ENCODE measurements at places on chromosomes 16 and 17.

- DNase-seq = peak; percentile 93
These were observed 1.4 kb upstream of the HES7 start for GRCh38 chr17:8125154-8125946.

- no peak for DNase-seq
These were observed 8.4 kb upstream of the GAA start for GRCh38 chr17:80092959-80093358.

DNA sequence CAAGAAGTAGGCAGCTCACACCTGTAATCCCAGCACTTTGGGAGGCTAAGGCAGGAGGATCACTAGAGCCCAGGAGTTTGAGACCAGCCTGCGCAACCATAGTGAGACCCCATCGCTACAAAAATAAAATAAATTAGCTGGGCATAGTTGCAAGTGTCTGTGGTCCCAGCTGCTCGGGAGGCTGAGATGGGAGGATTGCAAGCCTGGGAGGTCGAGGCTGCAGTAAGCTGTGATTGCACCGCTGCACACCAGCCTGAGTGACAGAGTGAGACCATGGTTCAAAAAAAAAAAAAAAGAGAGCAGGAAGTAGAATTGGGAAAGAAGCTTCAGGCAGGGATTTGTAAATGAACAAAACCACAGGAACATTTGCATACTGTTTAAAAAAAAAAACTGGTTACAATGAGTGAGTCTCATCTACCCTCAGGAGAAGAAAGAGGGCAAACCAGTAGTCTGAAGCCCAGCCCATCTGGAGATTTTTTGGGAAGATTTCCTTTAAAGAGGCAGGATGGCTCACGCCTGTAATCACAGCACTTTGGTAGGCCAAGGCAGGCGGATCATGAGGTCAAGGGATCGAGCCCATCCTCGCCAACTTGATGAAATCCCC, 7.9 kb downstream of the MPV17L start:
- no peak for DNase-seq

DNA sequence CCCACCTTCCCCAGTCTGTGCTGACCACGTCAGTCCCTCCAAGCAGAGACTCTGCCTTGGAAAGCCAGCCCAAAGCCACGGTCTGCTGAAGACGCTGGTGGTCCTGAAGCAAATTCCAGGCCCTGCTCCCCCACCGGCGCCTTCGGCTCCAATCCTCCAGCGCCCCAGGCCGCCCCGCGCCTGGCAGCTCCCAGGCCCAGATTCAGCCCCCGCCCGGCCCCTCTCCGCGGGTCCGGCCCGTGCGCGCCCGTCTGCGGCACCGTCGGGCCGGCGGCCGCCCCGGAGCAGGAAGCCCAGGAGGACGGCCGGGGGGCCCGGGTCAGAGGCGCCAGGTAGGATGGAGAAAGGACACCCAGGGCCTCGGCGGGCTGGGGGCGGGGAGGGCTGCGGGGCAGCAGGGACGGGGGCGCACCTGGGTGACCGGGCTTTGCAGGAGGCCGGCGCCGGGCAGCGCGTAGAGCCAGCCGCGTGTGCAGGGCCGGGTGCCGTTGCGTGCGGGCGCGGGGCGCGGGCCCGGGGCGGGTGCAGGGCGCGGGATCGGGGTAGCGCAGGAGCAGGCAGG, 594 bp upstream of the SLC22A31 start:
- DNase-seq = peak; percentile 80

GRCh38 chr17:43634591-43635125, 27.1 kb downstream of the MEOX1 start:
- DNase-seq = peak; percentile 87

GRCh38 chr16:68166264-68166663, 69.7 kb downstream of the ESRP2 start:
- DNase-seq = no peak

Data from posterior vena cava (tissue), 2 donors.